Stimulated activated CD8-positive, alpha-beta memory T cell treated with anti-CD3 and anti-CD28 coated beads, Interleukin-7, amount 100 ng/mL, for 48 hours (primary cell): ENCODE measurements at places on chromosomes 6 and 20.

- DNase-seq, result no peak
Observed at GRCh38 chr6:4672772-4673171, 103.4 kb upstream of the CDYL start.

- DNase-seq, result no peak
Observed at GRCh38 chr6:21754891-21755290, 161.3 kb downstream of the SOX4 start.

DNA sequence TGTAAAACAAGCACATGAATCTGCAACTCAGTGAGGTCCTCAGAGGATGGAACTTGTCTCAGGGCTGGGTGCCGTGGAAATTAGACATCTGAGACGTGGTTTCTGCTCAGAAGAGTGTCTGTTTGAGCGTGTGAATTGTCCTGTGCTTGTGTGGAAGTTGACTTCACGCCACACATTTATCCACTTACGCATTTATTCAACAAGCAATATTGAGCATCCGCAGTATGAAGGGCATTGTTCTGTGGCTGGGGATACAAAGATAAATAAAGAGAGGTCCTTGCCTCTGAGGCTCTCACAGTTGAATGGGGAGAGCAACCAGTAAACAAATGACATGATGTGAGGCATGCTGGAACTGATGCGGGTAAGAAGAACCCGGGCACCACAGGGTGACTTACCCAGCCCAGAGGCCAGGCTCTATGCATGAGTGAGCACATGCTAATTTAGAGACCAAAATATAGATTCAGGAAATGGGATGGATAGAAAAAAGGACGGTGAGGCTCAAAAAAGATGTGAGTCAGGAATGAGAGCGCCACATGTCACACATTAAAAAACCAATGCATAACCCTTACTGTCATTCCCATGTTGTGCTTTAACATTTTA, 60.4 kb downstream of the SOBP start:
- no peak for DNase-seq

DNA sequence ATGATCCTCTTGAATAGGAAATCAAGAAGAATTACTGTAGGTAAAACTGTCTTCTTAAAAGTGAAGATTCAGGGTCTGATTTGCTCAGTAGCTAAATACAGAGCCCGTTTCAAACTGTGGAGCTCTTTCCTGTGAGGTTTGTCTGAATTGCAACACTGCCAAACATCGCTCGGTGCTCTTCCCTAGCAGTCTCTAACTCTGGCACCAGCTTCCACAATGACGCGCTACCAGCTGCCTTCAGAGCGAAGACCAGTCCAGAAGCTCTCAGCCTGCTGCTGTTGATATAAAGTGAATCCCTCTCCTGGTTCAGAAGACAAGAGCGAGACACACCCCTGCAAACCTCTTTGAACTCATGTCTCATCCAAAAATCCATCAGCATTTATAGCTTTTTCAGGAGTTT, 447.0 kb downstream of the LMBRD1 start:
- no peak for DNase-seq

- DNase-seq, result no peak
Observed at GRCh38 chr20:44695295-44695673, 19.9 kb upstream of the CCN5 start.

DNA sequence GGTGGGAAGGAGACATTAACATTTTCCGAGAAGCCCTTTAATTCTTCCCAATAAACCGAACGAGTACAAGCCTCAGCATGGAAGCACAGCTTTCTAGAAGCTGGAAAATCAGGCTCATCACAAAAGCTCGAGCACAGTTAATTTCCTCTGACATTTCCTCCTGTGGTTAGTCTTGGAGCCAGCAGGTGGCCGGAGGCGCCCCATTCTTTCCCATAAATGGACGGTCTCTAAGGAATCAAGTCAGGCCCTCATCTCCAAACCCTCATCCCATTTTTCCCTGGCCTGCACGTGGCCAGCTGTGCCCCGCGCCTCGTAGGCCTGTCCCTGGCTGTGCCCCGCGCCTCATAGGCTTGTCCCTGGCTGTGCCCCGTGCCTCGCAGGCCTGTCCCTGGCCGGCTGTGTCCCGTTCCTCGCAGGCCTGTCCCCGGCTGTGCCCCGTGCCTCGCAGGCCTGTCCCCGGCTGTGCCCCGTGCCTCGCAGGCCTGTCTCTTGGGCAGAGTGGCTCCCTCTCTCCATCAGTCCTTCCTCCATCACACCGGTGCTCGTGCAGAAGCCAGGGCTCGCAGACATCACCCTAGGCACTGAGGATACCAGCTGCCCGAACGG, 19.7 kb upstream of the NTSR1 start:
- DNase-seq, result no peak

- no peak for DNase-seq
Observed at GRCh38 chr6:51768087-51768486, 319.3 kb downstream of the PKHD1 start.

- DNase-seq, result no peak
Observed at GRCh38 chr20:63409834-63410435, 48.8 kb upstream of the CHRNA4 start.

DNA sequence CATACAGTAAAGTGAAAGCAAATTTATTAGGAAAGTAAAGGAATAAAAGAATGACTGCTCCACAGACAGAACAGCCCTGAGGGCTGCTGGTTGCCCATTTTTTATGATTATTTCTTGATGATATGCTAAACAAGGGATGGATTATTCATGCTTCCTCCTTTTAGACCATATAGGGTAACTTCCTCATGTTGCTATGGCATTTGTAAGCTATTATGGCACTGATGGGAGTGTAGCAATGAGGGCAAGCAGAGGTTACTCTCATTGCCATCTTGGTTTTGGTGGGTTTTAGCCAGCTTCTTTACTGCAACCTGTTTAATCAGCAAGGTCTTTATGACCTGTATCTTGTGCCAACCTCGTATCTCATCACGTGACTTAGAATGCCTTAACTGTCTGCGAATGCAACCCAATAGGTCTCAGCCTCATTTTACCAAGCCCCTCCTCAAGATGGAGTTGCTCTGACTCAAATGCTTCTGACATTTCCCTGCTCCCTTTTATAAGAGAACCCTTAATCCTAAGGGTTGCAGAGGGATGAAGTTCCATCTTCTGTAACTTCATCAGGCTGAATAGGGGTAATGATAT, 280.1 kb upstream of the RGS17 start:
- no peak for DNase-seq

GRCh38 chr6:81608776-81609175, 143.7 kb downstream of the TENT5A start:
- no peak for DNase-seq

GRCh38 chr20:39874049-39874893, 814.8 kb downstream of the MAFB start:
- peak; percentile 27 for DNase-seq

DNA sequence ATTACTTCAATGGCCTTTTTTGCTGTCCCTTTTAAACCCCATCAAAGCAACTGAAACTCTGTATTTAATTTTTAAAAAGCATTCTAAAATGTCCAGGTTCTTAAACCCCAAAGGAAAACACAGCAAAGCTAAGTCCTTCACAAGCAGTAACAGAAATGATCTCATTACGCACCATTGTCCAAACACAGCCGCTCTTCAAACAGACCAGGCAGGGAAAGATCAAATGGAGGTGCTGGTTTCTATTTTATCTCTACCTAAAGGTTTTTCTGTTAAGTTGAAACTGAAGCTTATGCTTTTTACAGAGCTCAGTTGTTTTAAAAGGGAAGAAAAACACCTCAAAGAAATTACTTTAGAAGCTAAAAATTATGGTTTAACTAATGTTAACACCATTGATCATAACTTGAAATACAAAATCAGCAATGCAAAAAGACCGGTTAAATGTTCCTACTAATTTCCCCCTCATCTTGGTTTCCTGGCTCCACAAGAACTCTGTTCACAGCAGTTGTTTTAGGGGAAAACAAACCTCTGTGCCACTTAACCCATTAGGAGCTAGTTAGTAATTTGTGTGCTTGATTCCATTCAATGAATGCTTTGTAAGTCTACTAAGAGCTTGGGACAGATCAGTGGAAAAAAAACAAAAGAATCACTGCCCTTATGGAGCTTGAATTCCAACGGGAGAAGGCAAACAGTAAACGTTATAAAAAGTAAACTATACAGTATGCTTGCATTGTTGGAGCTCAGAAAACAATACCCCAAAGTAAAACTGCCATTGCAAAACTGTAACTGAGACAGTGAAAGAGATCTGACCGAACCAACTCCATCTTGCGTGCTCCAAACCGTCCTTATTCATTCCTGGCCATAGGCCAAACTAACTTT, 87.4 kb downstream of the CD24 start:
- no peak for DNase-seq

DNA sequence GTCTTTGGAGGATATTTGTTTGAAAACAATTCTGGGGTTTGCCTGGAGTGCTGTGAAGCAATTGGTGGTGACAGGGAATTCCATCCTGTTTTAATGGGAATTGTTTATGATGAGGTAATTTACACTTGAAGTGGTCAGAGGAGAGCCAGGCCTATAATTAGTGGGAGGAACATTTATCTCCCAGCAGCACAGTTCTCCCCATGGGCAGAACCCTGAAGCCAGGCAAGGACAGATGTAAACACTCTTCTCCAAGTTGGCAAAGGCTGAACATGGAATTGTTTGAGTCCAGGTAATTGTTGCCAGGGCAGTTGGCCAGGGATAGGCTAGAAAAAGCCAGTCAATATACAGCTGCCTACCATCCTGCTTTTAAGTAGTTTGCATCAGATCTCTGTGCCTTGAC, 789.7 kb downstream of the FRK start:
- DNase-seq, result no peak

GRCh38 chr6:11096109-11096508, 2.5 kb downstream of the SMIM13 start:
- DNase-seq, result no peak

- no peak for DNase-seq
Observed at GRCh38 chr6:23611776-23612381, 514.1 kb upstream of the NRSN1 start.

DNA sequence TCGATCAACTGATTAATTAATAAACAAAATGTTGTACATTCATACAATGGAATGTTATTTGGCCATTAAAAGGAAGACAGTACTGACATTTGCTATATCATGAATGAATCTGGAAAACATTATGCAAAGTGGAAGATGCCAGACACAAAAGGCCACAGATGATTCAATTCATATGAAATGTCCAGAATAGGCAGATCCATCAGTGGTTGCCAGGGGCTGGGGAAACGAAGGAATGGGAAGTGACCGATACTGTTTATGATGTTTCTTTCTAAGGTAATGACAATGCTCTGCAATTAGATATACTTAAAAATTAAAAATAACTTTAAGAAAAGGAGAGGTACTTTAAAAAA, 37.2 kb downstream of the ELOVL5 start:
- no peak for DNase-seq

DNA sequence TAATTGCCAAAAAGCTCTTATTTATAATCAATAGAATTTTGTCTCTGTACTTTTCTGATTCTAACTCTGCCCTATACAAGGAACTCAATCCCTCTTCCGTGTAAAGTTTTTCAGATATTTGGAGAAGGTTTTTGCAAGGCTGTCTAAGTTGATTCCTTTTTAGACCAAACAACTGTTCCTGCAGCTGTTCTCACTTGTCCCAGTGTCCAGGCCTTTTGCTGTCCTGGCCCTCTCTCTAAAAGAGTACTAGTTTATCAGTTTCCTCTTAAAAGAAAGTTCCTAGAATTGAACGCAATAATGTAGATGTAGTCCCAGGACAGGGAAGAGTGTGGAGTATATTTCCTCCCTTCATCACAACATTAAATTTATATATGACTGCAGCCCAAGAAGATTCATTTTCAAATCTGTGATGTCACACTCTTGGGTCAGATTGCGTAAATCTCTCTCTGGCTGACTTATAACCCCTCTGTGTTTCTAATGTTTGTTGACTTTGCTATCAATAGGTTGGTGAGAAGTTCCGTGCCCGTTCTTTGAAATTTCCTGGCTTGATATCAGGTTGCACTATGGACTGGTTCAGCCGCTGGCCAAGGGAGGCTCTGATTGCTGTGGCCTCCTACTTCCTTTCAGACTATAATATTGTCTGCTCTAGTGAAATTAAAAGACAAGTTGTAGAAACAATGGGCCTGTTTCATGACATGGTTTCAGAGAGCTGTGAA, 139.4 kb upstream of the GLP1R start:
- DNase-seq, result no peak

GRCh38 chr20:17646961-17647301, 35.1 kb downstream of the RRBP1 start:
- DNase-seq, result no peak

DNA sequence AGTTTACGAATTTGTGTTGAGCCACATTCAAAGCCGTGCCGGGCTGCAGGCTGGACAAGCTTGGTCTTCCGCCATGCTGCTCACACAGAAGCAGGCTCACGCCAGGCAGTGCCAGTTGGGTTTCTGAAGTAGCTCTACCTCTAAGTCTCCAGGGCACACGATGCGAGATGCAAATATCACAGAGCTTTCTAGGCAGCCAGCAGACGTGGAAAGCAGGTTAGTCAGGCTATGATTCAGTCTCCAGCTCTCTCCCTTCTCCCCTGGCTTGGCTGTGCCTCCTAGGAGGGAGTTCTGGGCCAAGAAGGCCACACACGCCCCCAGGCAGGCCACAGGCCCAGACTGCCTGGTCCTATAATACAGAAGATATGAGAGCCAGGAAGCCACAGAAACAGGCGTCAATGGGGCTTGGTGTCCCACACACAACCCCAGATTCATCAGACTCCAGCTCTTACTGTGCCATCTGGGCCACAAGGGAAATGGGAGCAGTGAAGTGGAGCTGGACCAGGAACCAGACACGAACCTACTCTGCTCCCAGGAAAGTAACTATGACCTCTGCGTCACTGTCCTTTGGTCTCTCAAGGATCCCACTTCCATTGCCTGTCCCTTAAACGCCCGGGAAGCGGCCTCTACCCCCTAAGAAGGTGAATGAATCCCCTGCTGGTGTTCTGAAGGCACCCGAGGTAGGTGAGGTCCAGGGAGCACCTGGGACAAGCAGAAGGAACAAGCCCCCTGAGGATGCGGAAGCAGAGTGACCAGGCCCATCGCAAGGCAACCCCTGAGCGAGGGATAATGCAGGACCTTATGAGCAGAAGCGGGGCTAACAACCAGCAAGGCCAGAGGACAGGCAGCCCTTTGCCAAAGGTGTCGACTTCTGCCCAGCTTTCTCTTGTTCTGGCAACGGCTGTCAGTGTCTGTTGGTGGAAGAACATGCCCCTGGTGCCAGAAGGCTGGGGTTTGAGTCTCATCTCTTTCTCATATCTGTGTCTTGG, 61.2 kb downstream of the GFOD1 start:
- DNase-seq, result peak; percentile 26

- no peak for DNase-seq
Observed at GRCh38 chr6:130577178-130577919, 211.5 kb downstream of the TMEM200A start.

- no peak for DNase-seq
Observed at GRCh38 chr6:98944598-98945081, 3.1 kb downstream of the FBXL4 start.

GRCh38 chr6:115712291-115712961, 348.3 kb downstream of the FRK start:
- DNase-seq, result no peak
